PC-3 (cell line): ENCODE measurements at places on chromosomes 1 and 21. TPM values are rescaled to one million over a fixed set of nuclear protein-coding genes. Genes with fewer than 3 reads are reported as not detected.
A peak's percentile ranks its signal among the peaks of the same experiment; 100 is the strongest.

DNA sequence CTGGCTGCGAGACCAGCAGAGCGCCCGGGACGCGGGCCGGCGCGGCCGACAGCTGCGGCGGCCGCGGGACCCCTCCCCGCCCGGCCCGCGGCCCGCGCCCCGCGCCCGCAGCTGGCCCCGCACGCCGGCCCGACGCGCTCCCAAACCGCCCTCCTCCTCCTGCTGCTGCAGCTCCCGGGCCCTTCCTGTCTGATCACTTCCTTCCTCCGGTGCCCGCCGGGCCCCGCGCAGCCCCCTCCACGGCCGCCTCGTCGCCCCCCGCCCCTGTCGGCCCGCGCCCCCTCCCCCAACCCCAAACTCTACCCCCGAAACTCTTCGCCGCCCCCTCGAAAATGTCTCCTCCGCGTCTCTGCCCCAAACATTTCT lies 594 bp downstream of the LUZP1 start:
- DNase-seq = no peak

DNA sequence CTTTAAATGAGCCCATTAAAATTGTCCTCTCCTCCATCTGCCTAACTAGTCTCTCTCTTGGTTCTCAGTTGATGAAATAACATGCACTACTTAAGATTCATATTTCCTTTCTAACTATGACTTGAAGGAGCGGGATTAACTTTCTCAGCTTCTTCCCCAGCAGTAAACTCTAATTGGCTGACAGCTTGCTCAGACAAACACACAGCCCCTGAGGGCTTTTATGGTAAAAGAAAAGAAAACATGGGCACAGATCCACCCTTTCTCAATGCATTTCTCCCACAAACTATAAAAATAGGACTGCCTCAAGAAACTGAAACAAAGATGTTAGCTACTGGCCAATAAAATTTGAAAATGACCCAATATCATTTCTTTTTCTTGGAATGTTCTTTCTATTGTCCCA lies 703.1 kb downstream of the ADGRL2 start:
- no peak for DNase-seq

DNA sequence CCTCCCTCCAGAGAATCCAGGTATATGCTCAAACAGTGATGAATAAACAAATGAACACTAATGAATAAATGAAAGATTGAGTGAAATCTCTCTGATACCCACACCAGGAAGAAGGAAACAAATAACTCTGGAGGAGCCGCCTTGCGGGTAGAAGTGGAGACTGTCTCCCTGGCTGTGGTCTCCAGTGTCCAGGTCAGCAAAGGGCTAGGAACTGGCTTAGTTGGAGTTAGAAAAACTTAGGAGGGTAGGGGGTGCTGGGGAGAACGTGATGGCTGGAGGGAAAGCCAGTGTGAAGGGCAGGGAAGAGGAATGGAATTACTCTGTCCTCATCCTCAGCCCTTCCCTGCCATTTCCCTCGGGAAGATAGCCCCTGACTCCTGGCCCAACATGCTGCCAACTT lies 537 bp downstream of the RHBDL2 start:
- DNase-seq = peak; percentile 18

Gene CLCA1
- total RNA-seq = not detected in 2 replicates

GRCh38 chr21:17793246-17794123 lies 25.7 kb downstream of the C21orf91 start:
- no peak for DNase-seq

DNA sequence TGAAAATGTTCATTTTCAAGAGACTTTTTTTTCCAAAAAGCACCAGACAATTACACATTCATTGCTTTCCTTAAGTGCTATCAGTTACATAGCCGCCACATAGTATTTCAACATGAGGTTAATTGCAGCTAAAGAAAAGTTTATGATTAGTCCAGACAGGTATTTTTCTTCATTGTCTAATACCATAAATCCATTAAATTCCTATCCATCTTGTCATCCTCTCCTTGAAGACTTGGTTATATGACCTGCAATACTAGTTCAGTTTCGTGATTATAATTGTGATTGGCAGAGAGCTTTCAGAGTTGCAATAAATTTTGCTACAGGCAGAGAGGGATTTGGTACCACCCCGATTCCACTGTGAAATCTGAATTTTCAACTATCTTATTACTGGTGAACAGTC lies 437.7 kb downstream of the GPATCH2 start:
- DNase-seq = peak; percentile 55

Gene MACO1
- 13.6 and 14.0 TPM in 2 replicates for total RNA-seq
